H1 (cell line): ENCODE measurements at places on chromosomes 5 and 9. TPM values are rescaled to one million over a fixed set of nuclear protein-coding genes. Genes with fewer than 3 reads are reported as not detected.

- H3K27me3 ChIP-seq, result no peaks in the 10 kb centered on the region
- H3K27ac ChIP-seq, result peak overlapping the region; percentile 35; the same call in 1 of the 2 replicates
- H3K4me1 ChIP-seq, result peaks cover 51% of the 10 kb centered on the region
- H3K36me3 ChIP-seq, result no peaks in the 10 kb centered on the region
- H3K4me3 ChIP-seq, result peak overlapping the region; percentile 76
- DNase-seq, result peak; percentile 63
These were observed 21.3 kb upstream of the NDST1 start for GRCh38 chr5:150486402-150487198.

PCDHA13 gene
- total RNA-seq, result 1.1 and 1.2 TPM in 2 replicates

DNA sequence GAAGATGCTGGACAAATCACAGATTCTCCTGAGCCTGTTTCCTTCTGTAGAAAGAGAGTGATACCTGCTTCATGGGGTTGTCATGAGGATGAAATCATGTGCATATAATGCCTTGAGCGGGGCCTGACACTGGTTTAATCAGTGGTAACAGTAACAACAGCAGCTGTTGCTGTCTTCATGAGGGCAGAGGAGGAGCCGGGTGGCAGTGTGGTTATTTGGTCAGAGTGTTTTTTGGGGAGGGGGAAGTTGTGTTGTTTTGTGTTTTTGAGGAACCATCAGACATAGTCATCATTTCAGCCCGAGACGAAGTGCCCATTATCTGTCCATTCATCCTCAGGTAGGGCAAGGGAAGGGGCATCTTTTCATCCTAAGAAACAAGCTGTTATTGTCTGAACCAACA is 44.0 kb downstream of the NEURL1B start:
- H3K4me3 ChIP-seq, result no peak overlapping the region
- H3K4me1 ChIP-seq, result peaks cover 9% of the 10 kb centered on the region
- no peak overlapping the region for H3K27ac ChIP-seq
- peaks cover 29% of the 10 kb centered on the region for H3K27me3 ChIP-seq
- DNase-seq, result no peak

DOCK2 gene
- 5.7 and 8.5 TPM in 2 replicates for total RNA-seq

DNA sequence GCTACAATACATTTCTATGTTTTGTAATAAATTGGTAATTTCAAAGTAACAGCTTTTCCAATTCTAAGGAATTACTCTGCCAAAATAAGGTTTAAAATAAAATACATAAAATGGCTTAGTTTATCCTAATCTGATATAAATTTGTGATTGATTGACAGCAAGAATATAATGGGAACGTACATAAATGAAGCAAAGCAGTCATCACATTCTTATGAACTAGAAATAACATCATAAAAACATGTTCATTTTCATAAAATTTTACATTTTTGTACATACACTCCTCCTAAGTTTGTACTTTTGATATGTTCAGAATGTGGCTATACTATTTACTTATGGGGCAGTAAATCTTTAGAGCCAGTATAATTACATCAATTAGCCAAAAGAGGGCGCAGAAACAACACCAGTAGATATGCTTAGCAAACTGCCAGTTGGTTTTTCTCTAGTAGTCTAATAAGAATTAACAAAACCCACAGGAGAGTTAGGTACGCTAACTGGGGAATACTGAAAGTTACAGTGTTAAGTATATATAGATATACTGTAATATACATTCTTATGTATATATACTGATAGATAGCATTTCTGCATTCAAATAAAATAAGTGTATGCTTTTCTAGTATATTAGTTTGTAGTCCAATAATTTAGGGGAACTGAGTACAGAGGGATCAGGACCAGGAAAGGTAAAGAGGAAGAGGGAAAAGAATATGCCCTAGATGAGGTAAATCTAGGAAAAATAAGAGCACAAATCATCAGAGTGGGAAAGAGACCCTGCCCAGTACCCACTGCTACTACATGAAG is 76.8 kb downstream of the ZDHHC21 start:
- no peak overlapping the region for H3K4me3 ChIP-seq
- DNase-seq, result no peak

SERF1B gene
- total RNA-seq, result 58.5 and 59.0 TPM in 2 replicates

SLC34A1 gene
- not detected in 2 replicates for total RNA-seq

DNA sequence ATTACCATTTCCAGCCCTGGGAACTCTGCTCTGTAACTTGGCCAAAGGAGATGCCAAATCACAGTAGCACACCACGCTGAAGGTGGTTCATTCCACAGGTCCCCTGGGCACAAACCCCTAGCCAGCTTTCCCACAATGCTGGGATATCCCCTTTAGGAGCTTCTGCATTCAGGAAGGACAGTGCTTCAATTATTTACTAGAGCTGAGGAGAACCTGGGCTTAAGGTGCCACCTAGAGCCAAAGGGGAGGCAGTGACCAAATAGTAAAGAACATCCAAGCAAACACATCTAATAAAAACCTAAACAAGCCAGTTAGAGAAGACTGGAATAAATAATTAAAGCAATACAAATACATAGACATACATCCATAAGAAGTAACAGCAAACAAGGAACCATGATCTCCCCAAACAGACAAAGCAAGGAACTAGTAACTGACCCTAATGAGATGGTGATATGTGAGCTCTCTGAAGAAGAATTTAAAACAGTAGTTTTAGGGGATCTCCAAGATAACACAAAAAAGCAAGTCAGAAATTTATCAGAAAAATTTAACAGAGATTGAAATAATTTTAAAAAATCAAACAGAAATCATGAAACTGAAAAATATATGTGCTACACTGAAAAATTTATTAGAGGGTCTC is 14.6 kb downstream of the KIF4B start:
- H3K4me3 ChIP-seq, result no peak overlapping the region
- H3K27ac ChIP-seq, result no peak overlapping the region
- peaks cover 2% of the 10 kb centered on the region; the same call in 1 of the 2 replicates for H3K4me1 ChIP-seq
- DNase-seq, result no peak
- H3K36me3 ChIP-seq, result no peaks in the 10 kb centered on the region

C5 gene
- total RNA-seq, result 0.15 and 0.24 TPM in 2 replicates

DAB2 gene
- 4.9 and 5.0 TPM in 2 replicates for total RNA-seq

GRCh38 chr9:28051559-28052503 is 478.6 kb upstream of the C9orf72 start:
- no peaks in the 10 kb centered on the region for H3K27me3 ChIP-seq
- H3K4me3 ChIP-seq, result no peak overlapping the region
- H3K4me1 ChIP-seq, result no peaks in the 10 kb centered on the region
- H3K27ac ChIP-seq, result no peak overlapping the region
- H3K36me3 ChIP-seq, result no peaks in the 10 kb centered on the region
- no peak for DNase-seq

CDC25C gene
- 20.8 and 23.2 TPM in 2 replicates for total RNA-seq

AGXT2 gene
- not detected in 2 replicates for total RNA-seq

GRCh38 chr5:62533597-62533996 is 45.0 kb upstream of the LRRC70 start:
- DNase-seq, result no peak
- H3K4me1 ChIP-seq, result no peaks in the 10 kb centered on the region
- H3K27ac ChIP-seq, result no peak overlapping the region
- no peaks in the 10 kb centered on the region; the same call in 1 of the 2 replicates for H3K36me3 ChIP-seq

- H3K27ac ChIP-seq, result no peak overlapping the region
- H3K4me1 ChIP-seq, result no peaks in the 10 kb centered on the region; the same call in 1 of the 2 replicates
- H3K4me3 ChIP-seq, result no peak overlapping the region
- no peaks in the 10 kb centered on the region for H3K27me3 ChIP-seq
- H3K36me3 ChIP-seq, result no peaks in the 10 kb centered on the region
These were observed 47.1 kb upstream of the SH3GL2 start for GRCh38 chr9:17531642-17532254.

DNA sequence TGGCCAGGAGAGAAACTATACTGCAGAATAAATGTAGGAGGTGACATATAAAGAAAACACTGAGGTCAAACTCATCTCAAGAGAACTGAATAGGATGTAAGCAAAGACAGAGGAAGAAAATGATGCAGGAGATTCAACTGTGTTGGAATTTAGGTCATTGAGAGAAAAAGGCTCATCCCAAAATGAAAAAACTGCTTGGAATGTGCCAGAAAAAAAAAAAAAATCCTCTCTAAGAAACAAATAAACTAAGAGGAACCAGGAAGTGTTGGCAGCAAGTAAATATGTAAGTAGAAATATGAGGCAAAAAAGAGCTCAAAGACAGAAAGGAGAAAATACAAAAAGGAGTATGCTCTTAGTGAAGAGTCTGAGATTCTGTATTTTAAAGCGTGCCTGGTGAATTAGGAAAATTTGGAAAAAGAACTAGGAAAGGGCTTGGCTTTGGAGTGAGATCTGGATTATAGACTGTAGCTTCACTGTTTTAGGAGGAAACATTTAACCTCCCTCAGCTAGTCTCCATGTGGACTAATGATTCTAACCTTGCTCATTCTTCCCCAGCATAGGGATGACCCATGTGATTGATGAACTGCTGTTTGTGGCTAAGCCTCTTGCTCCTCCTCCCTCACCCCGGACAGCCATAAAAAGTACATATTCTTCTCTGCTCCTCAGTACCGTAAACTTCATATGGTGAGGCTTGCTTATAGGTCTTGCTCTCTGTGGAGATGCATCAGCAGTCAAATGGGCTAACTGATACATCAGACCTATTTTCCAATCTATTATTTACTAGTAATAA is 185.6 kb upstream of the POU5F2 start:
- no peaks in the 10 kb centered on the region for H3K36me3 ChIP-seq
- no peaks in the 10 kb centered on the region for H3K4me1 ChIP-seq
- H3K27ac ChIP-seq, result no peak overlapping the region

- H3K4me3 ChIP-seq, result no peak overlapping the region
- H3K4me1 ChIP-seq, result peaks cover 16% of the 10 kb centered on the region
- no peaks in the 10 kb centered on the region for H3K27me3 ChIP-seq
- DNase-seq, result no peak
These were observed 11.1 kb downstream of the VAV2 start for GRCh38 chr9:133980864-133981588.

CARD9 gene
- total RNA-seq, result 0.88 and 1.1 TPM in 2 replicates

- DNase-seq, result no peak
- no peaks in the 10 kb centered on the region; the same call in 1 of the 2 replicates for H3K4me1 ChIP-seq
- no peaks in the 10 kb centered on the region for H3K36me3 ChIP-seq
These were observed 52.9 kb upstream of the APC start for GRCh38 chr5:112684737-112685136.

- no peaks in the 10 kb centered on the region; the same call in 1 of the 2 replicates for H3K4me1 ChIP-seq
- no peak overlapping the region for H3K27ac ChIP-seq
- no peaks in the 10 kb centered on the region for H3K27me3 ChIP-seq
- no peaks in the 10 kb centered on the region for H3K36me3 ChIP-seq
- DNase-seq, result no peak
These were observed 196.2 kb upstream of the ELL2 start for GRCh38 chr5:96157841-96158291.

S100Z gene
- total RNA-seq, result 0.30 TPM in 1 of 2 replicates, not detected in the other

DNA sequence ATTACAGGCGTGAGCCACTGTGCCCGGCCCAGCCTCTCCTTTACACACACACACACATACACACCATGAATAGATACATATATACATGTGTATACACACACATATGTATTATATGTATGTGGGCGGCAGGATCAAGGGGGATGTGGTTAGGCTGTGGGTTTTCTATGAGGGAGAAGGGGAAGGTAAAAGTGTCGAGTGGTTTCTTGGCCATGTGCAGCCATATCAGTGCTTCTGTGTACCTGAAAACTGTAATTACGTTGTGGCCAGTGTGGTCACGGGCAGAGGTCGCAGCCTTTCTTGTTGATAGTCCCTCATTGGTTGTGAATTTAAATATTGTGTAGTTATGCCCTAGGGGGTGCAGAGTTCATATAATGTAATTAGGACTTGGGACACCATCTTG is 16.5 kb downstream of the CDK20 start:
- no peaks in the 10 kb centered on the region for H3K27me3 ChIP-seq
- H3K36me3 ChIP-seq, result no peaks in the 10 kb centered on the region
- no peak overlapping the region for H3K4me3 ChIP-seq
- H3K27ac ChIP-seq, result no peak overlapping the region

GRCh38 chr5:112668016-112668415 is 69.7 kb upstream of the APC start:
- no peaks in the 10 kb centered on the region for H3K27me3 ChIP-seq
- H3K4me1 ChIP-seq, result no peaks in the 10 kb centered on the region
- no peak overlapping the region for H3K27ac ChIP-seq
- H3K36me3 ChIP-seq, result no peaks in the 10 kb centered on the region
- H3K4me3 ChIP-seq, result no peak overlapping the region

DNA sequence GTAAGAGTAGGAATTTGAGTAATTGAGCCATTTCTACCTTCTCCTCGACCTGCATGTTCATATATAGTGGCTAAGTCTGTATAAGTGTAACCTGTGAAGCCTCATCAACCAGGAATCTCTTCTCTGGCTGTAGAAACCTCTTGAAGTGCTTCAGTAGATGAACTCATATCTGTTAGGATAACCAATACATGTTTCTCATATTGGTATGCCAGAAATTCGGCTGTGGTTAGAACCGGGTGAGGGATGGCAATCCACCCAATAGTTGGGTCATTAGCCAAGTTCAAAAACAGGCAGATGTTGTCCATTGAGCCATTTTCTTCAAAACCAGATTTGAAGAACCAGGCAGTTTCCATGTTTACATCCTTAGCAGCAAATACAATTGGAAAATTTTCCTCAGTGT is 28.9 kb upstream of the GSN start:
- no peak overlapping the region for H3K4me3 ChIP-seq
- H3K4me1 ChIP-seq, result no peaks in the 10 kb centered on the region
- H3K27me3 ChIP-seq, result no peaks in the 10 kb centered on the region; the same call in 1 of the 2 replicates
- DNase-seq, result no peak
- no peaks in the 10 kb centered on the region for H3K36me3 ChIP-seq

GRCh38 chr5:108024986-108025385 is 354.2 kb upstream of the EFNA5 start:
- H3K36me3 ChIP-seq, result no peaks in the 10 kb centered on the region
- no peaks in the 10 kb centered on the region for H3K27me3 ChIP-seq
- H3K4me3 ChIP-seq, result no peak overlapping the region
- no peak overlapping the region for H3K27ac ChIP-seq
- no peaks in the 10 kb centered on the region for H3K4me1 ChIP-seq

DNA sequence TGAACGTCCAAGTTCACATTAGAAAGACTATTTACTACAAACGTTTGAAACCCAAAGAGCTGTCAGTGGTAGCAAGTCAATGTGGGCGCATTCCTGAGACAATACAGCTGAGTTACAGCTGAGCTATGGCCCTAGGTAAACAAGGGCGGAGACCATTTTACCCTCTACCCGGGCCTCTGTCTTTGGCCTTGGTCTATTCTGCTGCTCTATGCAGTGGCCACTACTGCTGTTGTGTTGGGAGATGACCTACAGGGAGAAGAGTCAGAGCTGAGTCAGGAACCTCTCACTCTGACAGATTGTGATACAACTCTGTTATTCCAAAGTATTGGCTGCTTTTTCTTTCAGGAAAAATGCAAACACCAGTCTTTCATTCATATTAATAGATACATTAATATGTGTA is 700.6 kb downstream of the SEMA5A start:
- no peak for DNase-seq
- H3K27ac ChIP-seq, result no peak overlapping the region
- no peaks in the 10 kb centered on the region for H3K36me3 ChIP-seq
- no peaks in the 10 kb centered on the region for H3K27me3 ChIP-seq

DNA sequence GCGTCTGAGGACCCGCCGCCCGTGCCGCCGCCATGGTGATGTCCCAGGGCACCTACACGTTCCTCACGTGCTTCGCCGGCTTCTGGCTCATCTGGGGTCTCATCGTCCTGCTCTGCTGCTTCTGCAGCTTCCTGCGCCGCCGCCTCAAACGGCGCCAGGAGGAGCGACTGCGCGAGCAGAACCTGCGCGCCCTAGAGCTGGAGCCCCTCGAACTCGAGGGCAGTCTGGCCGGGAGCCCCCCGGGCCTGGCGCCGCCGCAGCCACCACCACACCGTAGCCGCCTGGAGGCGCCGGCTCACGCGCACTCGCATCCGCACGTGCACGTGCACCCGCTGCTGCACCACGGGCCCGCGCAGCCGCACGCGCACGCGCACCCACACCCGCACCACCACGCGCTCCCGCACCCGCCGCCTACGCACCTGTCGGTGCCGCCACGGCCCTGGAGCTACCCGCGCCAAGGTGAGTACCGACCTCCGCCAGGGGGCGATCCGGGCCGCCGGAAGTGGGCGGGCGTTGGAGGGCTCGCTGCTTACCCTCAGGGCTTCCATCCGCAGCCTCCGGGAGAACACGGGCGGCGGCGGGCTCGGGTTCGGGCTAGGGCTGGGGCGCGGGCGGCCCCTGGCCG is 8.5 kb downstream of the PRR7 start:
- DNase-seq, result peak; percentile 98
- peaks cover 20% of the 10 kb centered on the region for H3K4me1 ChIP-seq
- H3K4me3 ChIP-seq, result peak overlapping the region; percentile 47
